ENCODE measurements at places on chromosomes 2 and 18.

DNA sequence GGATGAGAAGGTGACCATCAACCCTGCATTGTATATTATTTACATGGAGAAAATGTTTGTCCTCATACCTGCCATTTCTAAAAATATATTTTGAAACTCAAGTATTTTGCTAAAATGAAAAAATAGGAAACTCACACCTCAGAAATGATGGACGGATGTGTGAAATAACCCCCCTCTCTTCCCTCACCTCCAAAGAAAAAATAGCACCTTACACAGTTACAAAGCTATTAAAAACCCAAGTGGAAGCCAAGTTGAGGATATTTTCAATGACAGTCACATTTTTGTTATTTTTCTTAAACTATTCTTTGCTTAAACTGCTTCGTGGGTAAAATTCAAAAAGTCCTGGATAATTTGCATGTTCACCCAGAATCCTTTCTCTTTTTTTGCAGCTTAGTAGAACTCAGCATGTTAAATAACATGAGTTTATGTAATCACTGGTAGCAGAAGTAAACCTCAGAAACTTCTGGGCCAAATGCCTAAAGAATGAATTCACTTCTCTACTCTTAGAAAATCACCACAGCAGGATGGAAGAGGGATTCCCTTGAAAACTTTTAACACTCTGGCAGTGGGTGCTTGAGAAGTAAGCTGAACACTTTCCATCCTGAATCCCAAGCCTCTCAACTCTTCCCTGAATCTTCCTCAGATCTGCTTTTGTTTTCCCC, 768 bp downstream of the DSC1 start:
- DNase-seq = no peak

GRCh38 chr2:20450201-20450999, 3.5 kb downstream of the RHOB start:
- no peak for DNase-seq

- no peak for DNase-seq
These were observed 276.5 kb downstream of the LRRTM1 start for GRCh38 chr2:80028051-80028450.

GRCh38 chr2:188452084-188452483, 160.4 kb downstream of the GULP1 start:
- no peak for DNase-seq
